Stimulated activated CD4-positive, alpha-beta T cell treated with anti-CD3 and anti-CD28 coated beads, Interleukin-1b, Interleukin-23, amount 100 ng/mL, for 24 hours (primary cell): ENCODE measurements at places on chromosomes 3 and 15.

DNA sequence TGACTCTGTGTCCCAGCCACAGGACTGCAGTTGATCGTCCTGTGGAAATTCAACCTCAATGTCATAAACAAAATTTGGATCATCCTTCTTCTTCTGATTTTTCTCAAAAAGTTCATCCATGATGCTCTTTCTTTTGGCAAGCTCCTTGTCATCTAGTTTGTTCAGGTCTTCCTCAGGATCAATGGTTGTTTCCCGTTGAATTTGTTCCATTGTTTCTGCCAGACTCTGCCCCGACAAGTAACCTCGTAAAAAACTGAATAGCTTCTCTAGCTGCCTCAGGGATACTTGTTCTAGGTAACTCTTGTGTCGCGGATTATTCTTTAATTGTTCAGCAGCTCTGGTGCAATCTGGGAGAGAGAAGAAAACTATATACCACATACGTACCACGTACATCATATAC, 4.5 kb downstream of the CEP19 start:
- no peak for DNase-seq

DNA sequence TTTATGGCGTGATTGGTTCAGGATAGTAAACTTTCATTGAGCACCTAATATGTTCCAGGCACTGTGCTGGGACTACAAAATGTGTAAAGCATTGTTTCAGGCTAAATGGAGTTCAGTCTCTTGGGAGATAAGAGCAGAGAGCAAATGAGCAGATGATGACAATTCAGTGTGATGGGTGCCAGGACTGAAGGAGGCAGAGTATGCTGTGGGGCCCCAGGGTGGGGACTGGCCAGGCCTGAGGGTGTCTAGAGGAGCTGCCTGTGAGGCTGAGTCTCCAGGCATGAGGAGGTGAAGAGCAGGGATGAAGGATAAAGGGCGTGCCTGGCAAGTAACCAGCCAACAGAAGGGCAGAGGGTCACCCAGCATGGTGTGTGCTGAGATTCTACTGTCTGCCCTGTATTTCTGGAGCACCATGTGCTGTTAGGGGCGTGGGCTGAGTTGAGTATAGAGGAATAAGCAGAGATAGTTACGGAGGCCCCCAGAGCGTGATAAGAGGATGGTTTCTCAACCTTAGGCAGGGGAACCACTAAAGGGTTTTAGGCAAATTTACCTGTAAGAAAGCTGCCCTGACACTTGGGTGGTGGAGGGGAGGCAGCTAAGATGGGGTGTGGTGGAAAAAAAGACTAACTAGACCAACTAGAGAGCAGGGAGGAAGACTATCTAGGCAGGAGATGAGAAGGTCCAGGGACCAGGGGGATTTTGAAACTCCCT, 38.5 kb downstream of the EPHB1 start:
- DNase-seq, result no peak

GRCh38 chr3:105774444-105775180, 94.2 kb downstream of the CBLB start:
- no peak for DNase-seq

DNA sequence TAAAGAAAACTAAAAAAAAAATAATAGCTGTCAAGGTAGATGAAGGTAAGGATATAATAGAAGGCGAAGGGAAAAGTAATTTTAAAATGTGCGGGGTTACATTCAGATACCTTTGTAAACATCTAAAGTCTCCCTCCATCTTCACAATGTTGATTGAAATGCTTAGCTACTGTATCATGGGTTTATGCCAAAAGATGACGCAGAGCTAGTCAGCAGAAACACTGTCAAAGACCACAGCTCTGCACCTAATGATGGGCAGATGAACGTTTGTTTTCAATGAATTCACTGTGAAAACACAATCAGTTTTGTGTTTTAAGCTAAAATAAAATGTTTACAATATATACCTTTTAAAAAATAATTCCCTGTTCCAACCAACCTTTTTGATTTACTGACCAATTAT, 61.2 kb downstream of the RFTN1 start:
- DNase-seq, result no peak

- DNase-seq, result no peak
These were observed 1.1 kb downstream of the TMEM158 start for GRCh38 chr3:45224824-45225464.

- no peak for DNase-seq
These were observed 747.6 kb downstream of the NAALADL2 start for GRCh38 chr3:175606650-175607318.

DNA sequence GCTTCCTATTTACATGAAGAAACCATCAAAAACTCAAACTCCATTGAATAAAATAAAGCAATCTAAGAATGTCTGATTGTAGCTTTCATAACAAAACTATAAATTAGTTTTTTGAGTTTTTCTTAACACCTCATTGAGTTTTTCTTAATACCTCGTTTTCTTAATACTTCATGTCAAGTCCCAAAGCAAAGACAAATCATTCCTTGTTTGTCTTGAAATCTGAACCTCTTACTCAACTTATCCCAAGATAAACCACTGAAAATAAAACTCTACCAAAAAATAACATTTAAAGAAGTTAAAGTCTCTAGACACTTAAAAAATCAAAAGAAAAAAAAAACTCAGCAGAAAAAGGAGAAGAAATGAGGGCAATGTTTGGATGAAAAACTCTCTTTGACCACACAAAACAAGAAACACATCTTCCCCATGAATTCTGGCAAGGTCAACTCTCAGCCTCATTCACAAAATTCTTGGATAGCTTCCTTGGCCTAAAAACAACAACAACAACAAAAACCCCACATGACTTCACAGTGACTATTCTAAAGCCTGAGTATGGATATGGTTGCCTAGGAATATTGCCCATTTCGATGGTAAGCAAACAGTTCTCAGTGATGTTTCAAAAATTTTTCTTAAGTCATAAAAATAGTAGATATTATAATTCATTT, 38.2 kb downstream of the TMCC1 start:
- no peak for DNase-seq

DNA sequence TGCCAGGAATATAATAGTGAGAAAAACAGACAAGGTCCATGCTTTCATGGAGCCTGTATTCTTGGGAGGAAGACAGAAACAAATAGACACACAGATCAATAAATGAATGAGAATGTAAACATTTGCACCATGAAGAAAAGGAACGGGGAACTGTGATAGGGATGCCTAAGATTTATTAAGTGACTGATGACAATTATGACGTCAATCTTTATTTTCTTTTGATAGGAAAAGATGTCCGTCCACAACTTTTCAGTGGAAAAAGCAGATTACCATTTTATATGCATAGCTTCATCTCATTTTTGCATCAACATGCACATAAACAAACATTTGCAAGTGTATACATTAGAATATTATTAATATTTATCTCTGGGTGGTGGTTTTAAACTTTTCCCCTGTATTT, 27.9 kb upstream of the WNT5A start:
- DNase-seq, result no peak

- no peak for DNase-seq
These were observed 119.5 kb downstream of the USP13 start for GRCh38 chr3:179772297-179772696.

- no peak for DNase-seq
These were observed 31.0 kb downstream of the ZNF589 start for GRCh38 chr3:48271763-48272498.

- no peak for DNase-seq
These were observed 1006.7 kb upstream of the NR2F2 start for GRCh38 chr15:95323796-95324195.

- no peak for DNase-seq
These were observed 2.5 kb upstream of the PXYLP1 start for GRCh38 chr3:141229132-141229531.

- no peak for DNase-seq
These were observed 79.0 kb downstream of the SERPINI1 start for GRCh38 chr3:167814441-167814951.

GRCh38 chr3:16511681-16512434, 1.6 kb downstream of the RFTN1 start:
- peak; percentile 56 for DNase-seq

DNA sequence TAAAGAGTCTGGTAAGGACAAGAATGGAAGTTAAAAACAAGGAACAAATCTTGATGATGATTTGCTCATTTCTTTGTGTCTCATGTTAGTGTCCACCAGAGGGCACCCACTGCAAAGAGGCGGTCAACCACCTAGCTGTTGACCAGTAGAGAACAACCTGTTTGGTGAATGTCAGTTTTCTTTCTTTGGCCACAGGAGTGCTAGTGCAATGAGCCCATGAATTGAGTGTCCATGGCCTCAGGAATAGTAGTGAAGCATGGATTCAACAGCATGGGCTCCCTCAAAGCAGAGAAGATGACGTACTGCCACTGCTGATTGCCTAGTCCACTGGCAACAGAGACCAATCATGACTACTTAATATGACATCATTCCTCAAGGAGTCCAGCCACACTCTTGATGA, 10.7 kb upstream of the CNTN6 start:
- DNase-seq, result no peak

- DNase-seq, result no peak
These were observed 193.9 kb downstream of the TLE3 start for GRCh38 chr15:69903470-69904469.

DNA sequence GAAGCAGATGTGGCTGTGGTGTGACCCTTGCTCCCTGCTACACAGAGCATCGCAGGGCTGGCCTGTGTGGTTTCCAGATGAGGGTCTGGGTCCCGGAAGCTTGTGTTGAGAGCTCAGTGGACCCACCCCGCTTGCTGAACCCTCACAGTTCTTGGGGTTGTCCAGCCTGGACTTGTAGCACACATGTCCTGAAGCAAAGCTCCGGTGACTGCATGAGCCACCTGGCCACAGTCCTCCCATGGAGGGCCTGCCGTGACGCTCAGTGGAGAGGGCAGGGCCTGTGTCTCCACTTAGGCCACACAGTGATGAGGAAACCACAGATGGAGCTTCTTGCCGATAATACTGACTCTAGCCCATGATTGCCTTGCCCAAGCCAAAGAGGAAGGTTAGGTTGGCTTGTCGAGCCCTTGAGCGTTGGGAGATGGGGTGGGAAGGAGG, 62.6 kb downstream of the RGMA start:
- DNase-seq, result no peak

GRCh38 chr15:76062286-76062685, 2.5 kb downstream of the TMEM266 start:
- no peak for DNase-seq

GRCh38 chr3:168094877-168095610, 680 bp downstream of the GOLIM4 start:
- DNase-seq, result no peak

GRCh38 chr15:80484333-80484864, 80.2 kb downstream of the ARNT2 start:
- DNase-seq, result no peak

GRCh38 chr3:58154626-58155449, 55.9 kb downstream of the DNASE1L3 start:
- DNase-seq, result no peak
